Activated CD8-positive, alpha-beta memory T cell treated with anti-CD3 and anti-CD28 coated beads, Interleukin-2, amount 50 U/mL, for 48 hours (primary cell): ENCODE measurements at places on chromosomes 16 and 17.

DNA sequence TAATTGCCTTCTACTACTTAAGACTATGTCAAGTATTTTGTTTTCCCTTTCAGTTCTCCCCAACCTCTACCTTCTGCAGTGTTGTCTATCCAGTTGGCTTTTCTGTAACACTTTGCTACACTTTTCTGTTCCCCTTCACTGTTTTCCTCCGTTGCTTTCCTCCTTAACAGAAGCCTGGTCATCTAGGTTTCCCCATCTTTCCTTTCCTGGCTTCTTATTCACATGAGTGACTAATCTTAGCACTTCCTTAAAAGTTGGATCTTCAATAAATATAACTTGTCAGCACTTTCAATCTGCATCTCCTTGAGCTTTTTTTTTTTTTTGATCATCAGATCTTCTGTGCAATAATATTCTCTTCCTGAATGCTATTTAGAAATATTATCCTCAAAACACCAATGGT lies 2.8 kb upstream of the SLFN11 start:
- DNase-seq: no peak

DNA sequence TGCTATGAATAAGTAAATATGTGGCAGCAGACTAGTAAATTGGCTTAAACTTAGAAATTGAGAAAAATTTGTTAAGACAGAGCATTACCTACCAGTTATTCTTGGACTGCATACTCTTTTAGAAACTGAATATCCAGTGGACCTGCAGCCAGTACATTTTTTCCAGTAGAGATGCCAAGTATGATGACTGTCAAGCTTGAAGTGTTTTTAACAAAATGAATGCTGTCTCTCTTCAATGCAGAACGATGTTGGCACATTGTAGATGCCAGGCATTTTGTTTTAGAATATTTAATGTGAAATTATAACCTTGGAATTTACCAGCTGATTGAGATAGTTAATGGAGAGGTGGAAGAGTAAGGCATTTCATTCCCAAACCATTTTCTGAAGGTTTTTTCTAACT lies 52.5 kb downstream of the NFAT5 start:
- no peak for DNase-seq

DNA sequence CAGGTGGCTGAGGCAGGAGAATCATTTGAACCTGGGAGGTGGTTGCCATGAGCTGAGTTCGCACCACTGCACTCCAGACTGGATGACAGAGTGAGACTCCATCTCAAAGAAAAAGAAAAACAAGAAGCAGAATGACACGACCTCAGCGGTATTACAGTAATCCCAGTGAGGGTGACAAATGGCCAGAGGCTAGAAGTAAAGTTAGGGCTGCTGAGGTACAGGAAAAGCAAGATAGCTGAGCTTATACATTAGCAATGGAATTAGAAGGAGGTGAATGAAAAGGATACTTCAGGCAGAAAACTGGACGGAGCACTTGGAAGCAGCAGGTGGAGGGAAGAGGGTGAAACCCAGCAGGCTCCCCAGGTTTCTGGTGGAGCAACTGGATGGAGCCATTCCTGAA lies 26.1 kb upstream of the AMZ2 start:
- no peak for DNase-seq

GRCh38 chr17:45740553-45741330 lies 43.4 kb upstream of the CRHR1 start:
- no peak for DNase-seq

- no peak for DNase-seq
Measured at GRCh38 chr17:4560421-4560820, at the start of gene GGT6. Gene GGT6, minus strand, starts transcription at chr17:4560577. Its CDS starts 56 bp downstream, at chr17:4560521.

DNA sequence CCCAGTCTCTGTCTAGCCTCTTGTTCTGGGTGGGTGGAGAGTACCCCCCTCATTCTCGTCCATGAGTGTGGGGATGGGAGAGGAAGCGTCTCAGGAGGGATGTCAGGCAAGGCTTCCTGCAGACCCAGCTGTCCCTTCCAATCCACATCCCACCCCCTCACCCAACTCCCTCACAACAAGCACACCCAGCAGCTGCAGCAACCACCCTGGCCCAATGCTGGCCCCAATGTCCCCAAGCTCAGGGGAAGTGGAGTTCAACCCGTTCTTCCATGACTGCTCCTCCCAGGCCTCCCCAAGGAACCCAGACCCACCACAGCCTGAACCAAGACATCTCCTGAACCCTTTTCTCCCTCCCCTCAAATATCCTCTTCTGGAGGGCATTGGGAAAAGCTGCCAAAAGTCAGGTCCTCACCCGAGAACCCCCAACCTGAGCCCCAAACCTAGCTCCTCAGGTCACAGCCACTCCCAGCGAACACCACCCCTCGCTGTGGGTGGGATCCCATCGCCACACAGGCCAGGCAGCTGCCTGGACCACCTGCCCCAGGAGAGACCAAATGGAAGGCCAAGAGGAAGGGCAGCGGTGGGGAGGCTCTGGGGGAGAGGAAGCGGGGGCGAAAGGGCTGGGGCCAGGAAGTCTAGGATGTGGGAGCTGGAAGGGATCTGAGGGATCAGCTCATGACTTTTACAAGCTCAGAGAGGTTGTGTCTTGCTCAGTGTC lies 47.6 kb downstream of the FZD2 start:
- DNase-seq: no peak

GRCh38 chr17:6334386-6334785 lies 100.5 kb downstream of the AIPL1 start:
- DNase-seq: no peak

DNA sequence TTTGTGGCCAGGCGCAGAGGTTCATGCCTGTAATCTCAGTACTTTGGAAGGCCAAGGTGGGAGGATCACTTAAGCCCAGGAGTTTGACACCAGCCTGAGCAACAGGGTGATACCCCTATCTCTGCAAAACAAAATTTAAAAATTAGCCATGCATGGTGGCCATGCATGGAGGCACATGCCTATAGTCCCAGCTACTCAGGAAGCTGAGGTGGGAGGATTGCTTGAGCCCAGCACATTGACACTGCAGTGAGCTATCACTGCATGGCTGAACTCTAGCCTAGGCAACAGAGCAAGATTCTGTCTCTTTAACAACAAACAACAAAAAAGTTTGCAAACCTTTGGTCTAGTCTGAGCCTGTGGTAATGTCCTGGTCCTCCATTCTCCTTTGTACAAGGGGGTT lies 69.2 kb upstream of the CNEP1R1 start:
- no peak for DNase-seq

DNA sequence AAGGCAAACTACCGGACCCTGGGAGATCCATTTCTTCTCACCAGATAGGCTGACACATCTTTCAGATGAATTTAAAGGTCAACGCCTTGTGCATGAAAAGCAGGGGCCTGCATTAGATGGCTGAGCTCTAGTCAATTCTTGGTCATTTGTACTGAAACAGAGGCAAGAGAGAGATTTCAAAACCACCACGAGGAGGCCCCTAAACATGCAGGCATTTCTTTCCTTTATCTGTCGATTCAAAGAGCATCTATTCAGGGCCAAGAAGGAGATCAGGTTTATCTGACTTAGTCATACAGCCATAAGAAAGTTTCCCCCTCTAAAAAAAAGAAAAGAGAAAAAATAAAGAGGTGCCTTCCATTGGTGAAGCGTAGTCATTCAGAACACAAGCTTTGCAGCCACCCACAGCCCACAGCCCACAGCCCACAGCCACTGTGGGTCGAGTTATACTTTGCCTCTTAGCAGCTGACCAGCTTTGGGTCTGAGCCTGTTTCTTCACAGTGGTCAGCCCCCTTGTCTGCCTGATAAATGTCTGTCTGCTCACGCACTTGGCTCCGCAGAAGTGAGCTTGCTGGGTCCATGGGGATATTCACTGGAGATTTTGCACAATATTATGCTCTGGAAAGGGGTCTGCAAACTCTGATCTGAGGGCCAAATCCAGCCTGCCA lies 207.5 kb downstream of the CDH13 start:
- no peak for DNase-seq

- DNase-seq: no peak
Measured at GRCh38 chr16:85460252-85461021, 152.7 kb upstream of the GSE1 start.

DNA sequence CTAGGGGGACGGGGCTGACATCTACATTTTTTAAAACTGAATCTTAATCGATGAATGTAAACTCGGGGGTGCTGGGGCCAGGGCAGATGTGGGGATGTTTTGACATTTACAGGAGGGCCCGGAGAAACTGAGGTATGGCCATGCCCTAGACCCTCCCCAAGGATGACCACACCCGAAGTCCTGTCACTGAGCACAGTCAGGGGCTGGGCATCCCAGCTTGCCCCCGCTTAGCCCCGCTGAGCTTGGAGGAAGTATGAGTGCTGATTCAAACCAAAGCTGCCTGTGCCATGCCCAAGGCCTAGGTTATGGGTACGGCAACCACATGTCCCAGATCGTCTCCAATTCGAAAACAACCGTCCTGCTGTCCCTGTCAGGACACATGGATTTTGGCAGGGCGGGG lies 21.4 kb downstream of the ADAM11 start:
- DNase-seq: no peak

DNA sequence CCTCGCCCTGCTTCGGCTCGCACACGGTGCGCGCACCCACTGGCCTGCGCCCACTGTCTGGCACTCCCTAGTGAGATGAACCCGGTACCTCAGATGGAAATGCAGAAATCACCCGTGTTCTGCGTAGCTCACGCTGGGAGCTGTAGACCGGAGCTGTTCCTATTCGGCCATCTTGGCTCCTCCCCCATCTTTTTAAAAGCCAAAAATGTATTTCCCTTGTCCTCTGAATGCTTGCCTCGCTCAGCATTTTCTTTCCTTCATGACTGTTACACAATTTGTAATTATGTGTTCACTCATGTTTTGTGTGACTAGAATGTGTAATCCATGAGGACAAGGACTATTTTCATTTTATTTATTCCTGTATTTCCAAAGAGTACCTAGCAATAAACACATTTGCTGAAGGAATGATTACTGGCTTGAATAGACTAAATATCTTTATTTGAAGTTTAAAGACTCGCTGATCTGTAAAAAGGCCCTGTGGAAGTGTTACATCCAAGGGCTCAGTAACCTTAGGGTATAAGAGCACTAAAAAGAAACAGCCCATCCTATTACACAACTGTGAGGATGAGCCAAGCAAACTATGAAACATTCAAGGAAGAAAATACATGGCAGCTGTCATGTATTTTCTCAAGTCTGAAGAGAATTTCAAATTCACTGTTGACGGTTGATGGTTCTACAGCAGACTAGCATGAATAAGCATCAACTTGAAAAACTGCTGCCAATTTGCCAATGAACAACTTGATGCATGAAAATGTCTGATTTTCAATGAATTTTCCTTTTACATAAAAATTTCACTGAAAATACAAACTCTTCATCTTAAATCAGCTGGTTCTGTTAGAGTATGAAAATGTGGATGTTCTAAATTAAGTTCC lies 192.6 kb downstream of the MYO1D start:
- no peak for DNase-seq

DNA sequence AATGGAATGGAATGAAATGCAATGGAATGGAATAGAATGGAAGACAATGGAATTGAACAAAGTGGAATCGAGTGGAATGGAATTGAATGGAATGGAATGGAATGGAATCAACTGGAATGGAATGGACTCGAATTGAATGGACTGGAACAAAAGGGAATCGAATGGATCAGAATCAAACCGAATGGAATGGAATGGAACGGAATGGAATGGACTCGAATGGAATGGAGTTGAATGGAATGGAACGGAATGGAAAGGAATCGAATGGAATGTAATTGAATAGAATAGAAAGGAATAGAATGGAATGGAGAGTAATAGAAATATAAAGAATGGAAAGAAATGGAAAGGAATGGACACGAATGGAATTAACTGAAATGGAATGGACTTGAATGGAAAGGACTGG lies 475.2 kb upstream of the WSB1 start:
- DNase-seq: no peak

DNA sequence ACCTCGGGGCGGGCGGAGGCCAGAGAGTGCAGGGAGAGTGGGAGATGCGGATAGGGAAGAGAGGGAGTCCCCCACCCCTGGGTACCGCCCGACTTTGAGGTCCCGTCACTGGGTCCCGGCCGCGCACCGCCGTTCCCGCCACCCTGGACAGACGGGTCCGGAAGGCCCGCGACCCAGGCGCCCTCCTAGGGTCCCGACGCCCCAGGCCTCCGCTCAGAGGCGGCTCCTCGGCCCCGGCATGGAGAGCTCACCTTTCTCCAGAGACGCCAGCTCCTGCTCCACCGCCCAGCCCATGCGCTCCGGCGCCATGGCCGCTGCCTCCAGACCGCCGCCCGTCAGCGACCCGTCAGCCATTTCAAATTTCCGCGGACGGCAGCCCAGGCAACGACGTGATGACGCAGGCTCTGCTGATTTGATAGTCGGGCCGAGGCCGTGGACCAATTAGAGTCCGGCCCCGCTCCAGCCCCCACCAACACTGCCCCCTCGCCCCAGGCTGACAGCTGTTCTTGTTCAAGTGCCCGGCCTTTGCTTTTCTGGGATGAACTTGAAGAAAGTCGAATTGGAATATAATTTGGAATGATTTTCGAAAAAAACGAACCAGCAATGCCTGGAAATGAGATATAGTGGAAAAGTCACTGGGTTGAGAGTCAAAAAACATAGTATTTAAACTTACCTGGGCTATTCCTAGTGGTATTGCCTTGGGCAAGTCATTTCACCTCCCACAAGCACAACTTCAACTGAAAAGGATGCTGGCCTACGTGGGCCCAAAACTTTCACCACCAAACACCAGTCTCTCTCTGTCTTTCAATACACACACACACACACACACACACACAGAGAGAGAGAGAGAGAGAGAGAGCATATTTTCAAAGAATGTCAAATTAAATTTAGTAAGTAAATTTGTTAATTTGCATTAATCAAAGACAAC lies at the start of gene SHCBP1:
Gene SHCBP1, minus strand, starts transcription at position 374 of the 928 bp plus-strand sequence. Its CDS starts 20 bp downstream, at position 354.
- peak; percentile 90 for DNase-seq

DNA sequence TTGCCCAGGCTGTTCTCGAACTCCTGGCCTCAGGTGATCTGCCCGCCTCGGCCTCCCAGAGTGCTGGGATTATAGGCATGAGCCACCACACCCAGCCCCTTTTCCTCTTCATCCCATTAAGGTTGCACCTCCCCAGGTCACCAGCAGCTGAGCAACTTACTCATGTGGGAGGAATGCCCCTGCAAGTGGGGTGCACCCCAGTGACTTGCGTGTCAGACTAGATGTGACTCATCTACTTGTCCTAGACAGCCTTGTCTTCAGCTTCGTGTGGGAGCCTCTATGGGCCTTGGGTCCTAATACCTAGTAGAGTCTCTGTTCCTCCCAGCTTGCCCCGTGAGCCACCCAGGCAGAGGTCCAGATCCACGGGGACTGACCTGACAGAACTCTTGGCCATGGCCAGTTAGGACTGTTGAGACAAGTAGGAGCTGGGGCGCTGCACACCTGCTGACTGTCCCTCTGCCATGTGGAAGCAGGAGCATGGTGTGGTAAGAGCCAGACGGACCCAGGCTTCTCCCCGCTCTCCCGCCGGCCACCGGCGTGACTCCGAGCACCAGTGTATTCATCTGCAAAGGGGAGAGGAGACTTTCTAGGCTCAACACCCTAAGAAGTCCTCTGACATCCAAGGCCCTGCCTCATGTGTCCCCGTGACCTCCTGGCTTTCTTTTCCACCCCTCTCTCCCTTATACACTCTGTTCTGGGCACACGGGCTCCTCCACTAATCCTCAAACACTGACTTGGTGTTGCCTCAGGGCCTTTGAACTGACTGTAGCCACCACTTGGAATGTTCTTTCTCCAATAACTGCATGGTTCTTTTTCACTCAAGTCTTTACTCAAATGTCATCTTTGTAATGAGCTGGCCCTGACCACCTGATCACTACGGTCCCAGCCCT lies 11.6 kb upstream of the CBX4 start:
- DNase-seq: no peak
